ENCODE measurements at places on chromosomes 1 and 21. TPM values are rescaled to one million over a fixed set of nuclear protein-coding genes. Genes with fewer than 3 reads are reported as not detected.

The OR2L8 gene
- total RNA-seq: not detected

The CSF3R gene
- not detected for total RNA-seq

The MXRA8 gene
- total RNA-seq: 0.44 TPM

The BMP8A gene
- total RNA-seq: 0.22 TPM
